NCI-H2029 treated with DMSO at 0.1 percent for 48 hours (cell line): ENCODE measurements at places on chromosomes 5 and 9.

DNA sequence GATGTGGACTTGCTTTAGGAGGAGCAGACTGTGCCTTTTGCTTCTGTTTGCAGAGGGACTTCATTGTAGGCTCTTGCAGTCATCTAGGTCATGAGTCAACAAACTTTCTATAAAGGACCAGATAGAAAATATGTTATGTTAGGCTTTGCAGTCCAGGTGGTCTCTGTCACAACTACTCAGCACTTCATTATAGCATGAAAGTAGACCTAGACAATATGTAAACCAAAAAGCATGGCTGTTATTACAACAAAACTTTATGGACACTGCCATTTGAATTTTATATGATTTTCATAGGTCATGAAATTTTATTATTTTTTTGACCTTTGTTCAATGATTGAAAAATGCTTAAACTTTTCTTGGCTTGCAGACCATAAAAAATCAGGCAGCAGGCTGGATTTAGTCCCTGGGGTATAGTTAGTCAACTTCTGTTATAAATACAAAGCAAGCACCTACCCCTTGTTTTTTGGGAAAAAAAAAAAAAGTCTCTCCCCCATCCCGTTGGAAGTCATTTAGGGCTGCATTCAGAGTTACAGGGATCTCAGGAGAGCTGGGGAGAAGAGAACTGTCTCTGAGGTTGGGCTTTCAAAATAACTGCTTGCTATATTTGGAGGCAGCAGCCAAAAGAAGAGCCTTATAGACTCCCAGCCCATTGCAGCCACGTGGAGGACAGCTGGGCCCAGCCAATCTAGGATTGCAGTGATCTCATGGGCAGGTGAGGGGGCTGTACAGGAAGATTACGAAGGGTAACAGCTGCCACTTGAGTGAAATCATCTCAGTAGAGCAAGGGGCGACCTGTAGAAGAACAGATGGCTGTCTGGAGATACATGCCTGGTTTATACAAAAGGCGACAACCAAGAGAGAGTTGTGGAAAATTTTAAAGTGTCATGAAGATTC is 136.6 kb upstream of the TNC start:
- DNase-seq: no peak

DNA sequence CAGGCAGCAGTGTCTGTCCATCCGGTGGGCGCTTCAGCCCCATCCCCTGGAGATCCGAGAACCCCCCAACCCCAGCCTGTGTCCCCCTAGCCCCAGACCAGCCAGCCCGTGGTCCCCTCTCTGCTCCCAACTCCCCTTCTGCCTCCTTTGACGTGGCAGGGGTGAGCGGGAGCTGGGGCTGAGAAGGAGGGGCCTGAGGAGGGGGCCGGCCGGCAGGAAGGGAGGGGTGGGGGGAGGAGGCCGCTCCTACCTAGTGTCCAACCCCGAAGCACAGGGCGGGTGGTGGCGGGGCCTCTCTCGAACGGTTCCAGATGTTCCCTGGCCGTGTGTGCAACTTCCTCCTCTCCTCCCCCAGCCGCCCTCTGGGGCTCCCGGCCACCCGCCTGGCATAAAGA is 31.0 kb downstream of the GOLGA2 start:
- DNase-seq: no peak

DNA sequence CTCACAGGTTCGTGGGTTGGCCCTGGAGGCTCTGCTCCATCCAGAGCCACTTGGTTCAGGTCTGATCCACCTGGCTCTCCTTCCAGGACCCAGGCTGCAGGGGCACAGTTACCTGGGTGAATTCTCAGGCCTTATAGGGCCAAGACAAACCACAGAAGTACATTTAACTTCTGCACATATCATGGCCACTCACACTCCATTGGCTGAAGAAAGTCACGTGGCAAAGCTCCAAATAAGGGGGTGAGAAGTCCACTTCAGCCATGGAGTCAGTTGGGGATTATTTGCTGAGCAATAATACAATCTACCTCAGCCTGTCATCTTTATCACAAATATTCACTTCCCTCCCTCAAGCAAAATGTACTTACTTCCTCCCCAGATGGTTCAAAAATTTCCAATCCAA is 83.6 kb downstream of the MACROH2A1 start:
- DNase-seq: no peak

DNA sequence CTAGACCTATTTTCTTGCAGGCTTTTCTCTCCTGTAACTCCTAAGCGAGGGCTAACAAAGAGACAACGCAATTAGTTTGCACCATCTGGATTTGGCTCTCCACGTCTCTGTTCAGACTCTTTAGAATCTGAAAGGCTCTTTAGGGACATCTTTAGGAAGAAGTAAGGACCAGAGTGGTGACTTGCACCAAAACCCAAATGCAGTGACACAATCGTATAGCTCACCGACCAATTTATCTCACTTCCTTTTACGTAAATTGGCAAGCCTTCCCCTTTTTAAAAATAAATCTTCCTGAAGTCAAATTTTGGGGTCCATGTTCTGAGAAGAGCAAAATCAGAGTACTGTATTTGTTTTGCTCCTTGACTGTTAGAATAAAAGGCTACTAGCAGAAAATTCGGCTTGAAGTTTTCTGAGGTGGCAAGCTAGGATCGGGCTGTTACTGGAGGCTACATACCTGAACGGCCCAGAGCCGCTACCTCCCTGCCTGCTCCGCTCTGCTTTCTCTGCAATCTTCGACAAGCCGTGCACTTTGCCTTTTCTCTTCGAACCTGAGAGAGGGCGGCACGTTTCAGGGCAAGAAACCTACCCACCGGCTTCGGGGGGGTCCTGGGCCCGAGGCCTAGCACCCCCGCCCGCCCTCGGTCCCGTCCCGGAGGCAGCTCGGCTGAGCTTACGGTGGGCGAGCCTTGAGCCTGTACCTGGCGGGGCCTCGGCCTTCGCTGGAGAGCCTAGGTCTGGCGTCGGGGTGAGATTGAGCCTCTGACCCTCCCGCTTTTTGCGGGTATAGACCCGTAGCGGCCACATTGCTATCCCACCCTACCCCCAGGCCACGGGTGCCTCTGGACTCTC is 537 bp downstream of the MEIKIN start:
- DNase-seq: no peak

- no peak for DNase-seq
These were observed 26.7 kb upstream of the IRX4 start for GRCh38 chr5:1909346-1909985.

- no peak for DNase-seq
These were observed 33.9 kb upstream of the KCNN2 start for GRCh38 chr5:114327987-114328386.

DNA sequence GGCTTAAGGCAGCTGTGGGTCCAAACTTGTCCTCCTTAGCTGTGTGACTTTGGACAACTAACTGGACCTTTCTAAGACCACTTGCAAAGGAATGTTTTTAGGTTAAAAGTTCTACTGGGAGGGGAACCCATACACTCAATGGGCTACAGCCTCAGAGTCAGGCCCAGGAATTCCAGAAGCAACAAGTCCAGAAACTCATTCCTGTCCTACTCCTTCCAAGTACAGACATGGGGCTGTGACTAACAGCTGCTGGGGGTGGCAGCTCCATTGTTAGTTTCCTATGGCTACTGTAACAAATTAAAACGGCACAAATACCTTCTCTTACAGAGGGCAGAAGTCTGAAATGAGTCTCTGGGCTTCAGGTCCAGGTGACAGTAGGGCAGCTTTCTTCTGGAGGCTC is 12.4 kb upstream of the AKNA start:
- no peak for DNase-seq

DNA sequence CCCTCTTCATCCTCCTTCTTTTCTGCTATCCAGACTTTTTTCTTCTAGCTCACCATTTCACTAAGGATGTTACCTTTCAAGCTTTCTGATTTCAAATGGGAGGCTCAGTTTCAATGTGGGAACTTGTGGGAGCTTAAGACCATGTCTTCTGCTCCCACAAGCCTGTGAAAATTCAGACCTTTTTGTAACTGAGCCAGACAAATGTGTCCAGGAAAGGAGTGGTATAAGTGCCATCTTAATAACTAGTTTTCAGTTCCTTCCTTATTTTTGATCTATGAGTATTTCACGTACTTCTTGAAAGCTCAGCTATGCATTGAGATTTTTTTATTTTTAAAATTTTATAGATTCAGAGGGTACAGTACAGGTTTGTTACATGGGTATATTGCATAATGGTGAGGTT is 4.6 kb upstream of the ERCC6L2 start:
- no peak for DNase-seq

GRCh38 chr9:69252436-69252835 is 72.6 kb upstream of the ENTREP1 start:
- no peak for DNase-seq
